ENCODE measurements at places on chromosomes 1 and 21.

DNA sequence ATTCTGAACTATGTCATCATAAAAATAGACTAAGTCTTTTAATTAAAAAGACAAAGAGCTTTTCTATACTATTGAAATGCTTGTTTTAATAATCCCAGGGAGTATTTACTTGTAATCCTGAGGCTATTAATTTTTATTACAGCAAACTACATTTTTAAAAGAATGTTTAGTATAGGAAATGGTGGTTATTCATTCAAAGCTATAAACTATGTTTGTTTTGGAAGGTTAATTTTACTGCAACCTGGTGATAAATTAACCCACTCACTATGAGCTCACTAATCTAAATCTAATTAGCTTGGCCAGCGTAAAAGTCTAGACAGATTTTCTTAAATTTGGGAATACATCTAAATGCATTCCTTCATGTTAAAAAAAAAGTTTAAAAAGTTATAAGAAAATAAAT is 13.8 kb upstream of the EYA3 start:
- no peak for DNase-seq

- DNase-seq = no peak
Measured at GRCh38 chr1:31346785-31347184, 26.1 kb downstream of the FABP3 start.

DNA sequence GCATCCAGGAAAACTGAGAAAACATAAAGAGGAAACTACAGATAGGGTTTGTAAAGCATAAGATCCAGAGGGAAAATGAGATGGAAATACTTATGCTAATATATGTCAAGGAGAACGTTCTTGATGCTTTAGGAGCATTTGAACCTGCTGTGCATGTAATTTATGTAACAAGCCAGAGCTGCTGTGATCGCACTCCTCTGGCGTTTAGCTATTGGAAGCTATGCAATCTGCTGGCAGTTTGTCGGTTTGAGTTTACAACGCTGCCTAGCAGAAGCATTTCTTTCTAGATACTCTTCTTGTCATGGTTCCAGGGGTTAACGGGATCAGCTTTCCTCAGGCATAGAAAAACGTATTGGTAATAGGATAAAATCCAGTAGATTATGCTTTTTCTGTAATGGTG is 182.7 kb downstream of the KCNH1 start:
- DNase-seq = no peak

DNA sequence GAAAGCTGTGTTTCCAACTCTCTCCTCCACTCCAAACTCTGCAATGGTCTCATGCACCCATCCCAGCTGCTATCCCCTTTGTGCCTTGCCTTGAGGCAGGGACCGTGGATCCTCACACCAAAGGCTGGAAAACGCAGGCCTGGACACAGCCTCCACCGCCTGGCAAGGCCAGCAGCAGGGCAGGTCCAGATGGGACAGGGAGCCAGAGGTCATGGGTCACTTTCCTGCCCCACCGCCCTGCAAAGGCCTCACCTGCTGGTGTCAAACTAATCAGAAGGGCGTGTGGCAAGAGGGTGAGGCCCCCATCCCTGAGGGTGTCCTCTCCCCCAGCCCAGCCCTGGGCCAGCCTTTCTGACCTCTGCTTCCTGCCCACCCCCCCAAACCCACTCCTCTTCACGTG is 106.3 kb downstream of the PAX7 start:
- DNase-seq = no peak

- no peak for DNase-seq
Measured at GRCh38 chr21:44734026-44734745, 22.8 kb upstream of the TSPEAR start.

GRCh38 chr1:58848818-58849411 is 65.1 kb upstream of the JUN start:
- DNase-seq = peak; percentile 99

DNA sequence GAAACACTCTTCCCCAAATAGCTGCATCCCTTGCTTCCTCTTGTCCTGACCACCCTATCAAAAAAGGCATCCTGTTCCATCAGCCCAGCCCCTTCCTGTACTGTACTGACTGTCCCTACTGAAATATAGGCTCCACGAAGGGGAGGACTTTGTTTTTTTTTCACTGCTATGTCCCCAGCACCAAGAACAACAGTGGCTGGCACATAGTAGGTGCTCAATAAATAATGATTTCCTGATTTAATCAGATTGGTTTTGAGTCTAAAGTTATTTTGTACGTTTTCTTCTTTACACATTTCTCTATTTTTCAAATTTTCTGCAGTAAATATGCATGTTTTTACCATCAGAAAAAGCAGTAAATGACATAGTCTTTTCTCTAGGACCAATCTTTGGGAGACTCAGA is 73.9 kb downstream of the CD58 start:
- DNase-seq = no peak

GRCh38 chr21:25934771-25935224 is 200.0 kb downstream of the GABPA start:
- peak; percentile 98 for DNase-seq

DNA sequence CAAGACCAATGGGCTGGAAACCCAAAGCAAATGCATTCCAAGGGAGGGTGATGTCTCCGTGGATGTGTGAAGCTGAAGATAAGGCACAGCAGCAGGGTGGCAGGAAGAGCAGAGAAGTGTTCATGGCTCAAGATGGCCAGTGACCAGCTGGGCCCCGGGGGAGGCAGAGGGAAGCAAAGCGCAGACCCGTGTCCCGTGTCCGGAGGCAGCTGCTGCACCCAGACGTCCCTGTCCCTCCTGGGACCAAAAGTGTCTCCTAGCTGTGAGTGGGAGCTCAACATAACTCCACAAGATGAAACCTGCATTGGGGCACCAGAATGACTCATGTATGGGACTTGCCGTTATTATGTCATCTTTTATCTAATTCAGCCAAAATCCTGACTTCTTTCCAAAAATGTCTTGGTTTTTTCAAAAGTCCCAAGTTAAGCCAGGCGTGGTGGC is 118.2 kb downstream of the RIPK4 start:
- DNase-seq = peak; percentile 69

- DNase-seq = no peak
Measured at GRCh38 chr1:156704166-156704711, 1.1 kb downstream of the CRABP2 start.

DNA sequence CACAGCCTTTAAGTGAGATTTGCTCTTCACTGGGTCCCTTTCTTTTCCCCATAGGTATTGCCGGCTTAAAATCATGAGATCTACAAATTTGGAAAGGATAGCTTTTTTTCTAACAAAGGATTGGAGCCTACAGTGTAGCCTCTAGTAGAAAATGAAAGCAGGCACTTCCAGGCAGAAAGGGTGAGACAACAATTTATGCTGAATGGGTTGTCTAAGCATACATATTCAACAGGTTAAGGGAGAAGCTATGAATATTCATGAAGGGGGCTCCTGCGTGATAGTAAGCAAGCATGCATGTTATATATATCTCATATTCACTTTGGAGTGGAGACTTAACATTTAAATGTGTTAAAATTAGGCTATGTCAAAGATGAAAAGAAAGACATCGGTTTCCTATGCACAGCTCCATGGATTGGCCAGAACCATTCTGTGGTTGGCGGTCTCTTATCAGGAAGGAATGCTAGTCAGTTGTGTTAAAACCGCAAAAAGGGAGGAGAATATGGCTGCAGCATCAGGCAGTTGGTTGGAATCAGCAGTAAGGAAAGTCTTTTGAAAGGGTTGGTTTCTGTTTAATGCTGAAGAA is 66.0 kb downstream of the VCAM1 start:
- DNase-seq = peak; percentile 54

- no peak for DNase-seq
Measured at GRCh38 chr1:21451981-21452411, 12.1 kb downstream of the NBPF3 start.

- no peak for DNase-seq
Measured at GRCh38 chr1:167119696-167120095, 25.8 kb downstream of the STYXL2 start.

GRCh38 chr1:234604495-234605398 is 5.2 kb downstream of the IRF2BP2 start:
- peak; percentile 77 for DNase-seq

GRCh38 chr1:111961773-111962565 is 27.5 kb downstream of the KCND3 start:
- DNase-seq = no peak

- no peak for DNase-seq
Measured at GRCh38 chr1:111569913-111570312, 49.7 kb upstream of the RAP1A start.

DNA sequence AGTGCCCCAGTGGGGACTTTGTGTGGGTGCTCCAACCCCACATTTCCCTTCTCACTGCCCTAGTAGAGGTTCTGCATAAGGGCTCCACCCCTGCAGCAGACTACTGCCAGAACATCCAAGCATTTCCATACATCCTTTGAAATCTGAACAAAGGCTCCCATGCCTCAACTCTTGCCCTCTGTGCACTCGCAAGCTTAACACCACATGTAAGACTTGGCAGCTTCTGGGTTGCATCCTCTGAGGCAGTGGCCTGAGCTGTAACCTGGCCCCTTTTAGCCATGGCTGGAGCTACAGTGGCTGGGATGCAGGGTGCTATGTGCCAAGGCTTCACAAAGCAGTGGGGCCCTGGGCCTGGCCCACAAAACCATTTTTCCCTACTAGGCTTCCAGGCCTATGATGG is 128.9 kb downstream of the TYW3 start:
- no peak for DNase-seq

DNA sequence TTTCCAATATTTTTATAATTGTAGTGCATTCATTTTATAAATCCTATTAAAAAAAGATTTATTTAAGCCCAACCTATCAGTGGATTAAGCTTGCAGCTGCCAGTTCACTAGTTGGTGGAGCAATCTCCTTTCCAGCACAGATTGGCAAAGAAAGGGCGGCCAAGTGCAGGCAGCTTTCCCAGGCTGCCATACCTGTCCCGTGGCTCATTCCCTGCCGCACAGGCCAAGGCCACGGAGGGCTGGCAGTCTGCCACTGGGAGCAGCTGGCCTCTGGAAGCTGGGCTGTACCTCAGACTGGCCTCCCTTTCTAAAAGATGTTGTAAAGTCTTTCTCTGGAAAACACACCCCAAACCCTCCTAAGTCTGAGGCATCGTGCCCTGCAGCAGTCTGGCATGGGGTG is 74.2 kb downstream of the SIM2 start:
- peak; percentile 75 for DNase-seq

DNA sequence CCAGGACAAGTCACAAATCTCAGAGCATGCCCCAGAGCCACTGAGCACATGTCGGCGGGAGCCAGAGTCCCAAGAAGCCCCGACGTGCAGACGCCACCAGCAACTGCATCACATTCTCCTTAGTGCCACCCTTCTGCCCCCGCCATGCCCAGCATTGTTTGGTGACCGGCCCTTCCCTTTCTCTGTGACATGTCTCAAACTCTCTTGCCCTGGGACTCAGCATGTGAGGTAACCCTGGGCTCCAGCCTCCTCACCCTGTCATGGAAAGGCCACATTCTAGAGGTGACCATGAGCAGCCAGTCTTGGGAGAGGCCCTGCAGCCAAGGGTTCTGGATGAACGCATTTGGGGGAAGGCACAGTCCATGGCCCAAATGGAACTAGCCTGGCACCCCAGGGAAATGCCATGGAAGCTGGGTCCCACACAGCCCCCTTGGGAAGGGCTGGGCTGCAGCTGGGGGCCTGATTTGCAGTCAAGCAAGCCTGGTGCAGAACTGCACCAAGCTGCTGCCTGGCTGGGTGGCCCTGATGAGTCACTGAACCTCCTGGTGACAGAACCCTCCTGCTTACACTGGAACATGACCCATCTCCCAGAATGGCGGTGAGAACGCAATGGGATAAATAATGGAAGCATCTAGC is 94.4 kb downstream of the ITPKB start:
- no peak for DNase-seq

DNA sequence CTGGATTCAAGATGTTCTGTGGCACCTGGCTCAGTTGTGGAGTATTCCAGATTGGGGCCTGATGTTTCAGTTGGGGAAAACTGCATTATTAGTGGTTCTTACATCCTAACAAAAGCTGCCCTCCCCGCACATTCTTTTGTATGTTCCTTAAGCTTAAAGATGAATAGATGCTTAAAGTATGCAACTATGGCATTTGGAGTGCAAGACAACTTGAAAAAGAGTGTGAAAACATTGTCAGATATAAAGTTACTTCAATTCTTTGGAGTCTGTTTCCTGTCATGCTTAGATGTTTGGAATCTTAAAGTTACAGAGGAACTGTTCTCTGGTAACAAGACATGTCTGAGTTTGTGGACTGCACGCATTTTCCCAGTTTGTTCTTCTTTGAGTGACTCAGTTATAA is 7.2 kb downstream of the FPGT start:
- no peak for DNase-seq

DNA sequence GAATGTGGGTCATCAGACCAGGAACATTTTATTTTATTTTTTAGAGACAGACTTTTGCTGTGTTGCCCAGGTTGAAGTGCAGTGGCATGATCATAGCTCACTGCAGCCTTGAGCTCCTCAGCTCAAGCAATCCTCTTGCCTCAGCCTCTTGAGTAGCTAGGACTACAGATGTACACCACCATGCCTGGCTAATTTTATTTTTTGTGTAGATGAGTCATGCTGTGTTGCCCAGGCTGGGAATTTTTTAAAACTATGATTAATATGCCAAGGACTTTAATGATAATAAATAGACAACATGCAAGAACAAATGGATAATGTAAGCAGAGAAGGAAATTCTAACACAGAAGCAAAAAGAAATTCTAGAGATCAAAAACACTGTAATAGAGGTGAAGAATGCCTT is 142.4 kb downstream of the AK5 start:
- peak; percentile 64 for DNase-seq

DNA sequence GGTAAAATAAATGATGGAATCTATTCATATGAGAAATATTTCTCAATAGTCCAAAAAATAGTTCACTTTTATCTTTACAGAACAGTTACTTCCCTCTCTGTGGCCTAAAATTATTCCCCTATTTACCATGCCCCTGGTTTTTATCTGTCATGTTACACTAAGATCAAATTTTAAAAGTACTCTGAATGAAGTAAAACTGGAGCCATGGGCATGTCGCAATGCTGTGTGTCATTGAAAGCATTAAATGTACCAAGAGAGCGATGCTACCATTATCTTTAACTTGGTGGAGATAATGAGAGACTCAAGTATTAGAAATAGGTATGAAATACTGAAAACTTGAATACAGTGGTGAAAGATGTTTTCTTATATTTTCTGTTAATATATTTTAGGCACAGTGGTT is 146.2 kb downstream of the KCNT2 start:
- DNase-seq = peak; percentile 40

Data from fibroblast of mammary gland (primary cell).